ENCODE measurements at places on chromosomes 2 and 18. TPM values are rescaled to one million over a fixed set of nuclear protein-coding genes. Genes with fewer than 3 reads are reported as not detected.

The TMEM182 gene
- 20.2 TPM for total RNA-seq

The DSG1 gene
- total RNA-seq, result 26.5 TPM

The GRB14 gene
- total RNA-seq, result 0.48 TPM

The SCN3A gene
- 11.8 TPM for total RNA-seq

The CXCR2 gene
- 1.7 TPM for total RNA-seq

The UGT1A8 gene
- 6.5 TPM for total RNA-seq

The HJURP gene
- 3.9 TPM for total RNA-seq

The LBX2 gene
- not detected for total RNA-seq

The RBM44 gene
- total RNA-seq, result 2.4 TPM

The LRRC30 gene
- total RNA-seq, result 3.4 TPM

The TGFA gene
- 5.8 TPM for total RNA-seq

The ZNF521 gene
- total RNA-seq, result 50.6 TPM

The MTA3 gene
- 23.8 TPM for total RNA-seq

The AUP1 gene
- 41.9 TPM for total RNA-seq

The GNLY gene
- 2.2 TPM for total RNA-seq

The HSBP1L1 gene
- total RNA-seq, result 9.4 TPM

The STON1 gene
- 164 TPM for total RNA-seq

DNA sequence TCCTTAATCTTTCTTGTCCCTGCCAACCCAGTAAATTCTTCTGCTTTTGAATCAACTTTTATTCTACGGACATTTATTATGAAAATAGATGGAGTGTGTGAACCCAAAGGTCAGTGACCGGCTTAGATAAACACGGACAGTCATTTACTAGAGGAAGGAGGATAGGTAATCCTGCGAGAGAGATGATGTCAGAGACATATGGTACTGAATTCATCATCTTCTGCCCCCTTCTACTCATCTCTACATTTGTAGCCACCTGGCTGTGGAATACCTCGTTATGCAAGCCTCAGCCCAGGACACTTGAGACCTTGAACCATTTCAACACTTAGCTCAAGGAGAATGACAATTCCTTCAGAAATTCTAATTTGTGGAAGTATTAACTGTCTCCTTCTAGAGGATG lies 443.6 kb downstream of the TDRD15 start:
- DNase-seq, result no peak

GRCh38 chr2:168789776-168790175 lies 12.7 kb upstream of the NOSTRIN start:
- peak; percentile 63 for DNase-seq

GRCh38 chr18:5475267-5475666 lies 68.5 kb downstream of the EPB41L3 start:
- DNase-seq, result peak; percentile 25

GRCh38 chr2:64888591-64889309 lies 100.4 kb upstream of the SLC1A4 start:
- DNase-seq, result no peak

GRCh38 chr18:61870151-61870550 lies 22.7 kb downstream of the RNF152 start:
- peak; percentile 30 for DNase-seq

DNA sequence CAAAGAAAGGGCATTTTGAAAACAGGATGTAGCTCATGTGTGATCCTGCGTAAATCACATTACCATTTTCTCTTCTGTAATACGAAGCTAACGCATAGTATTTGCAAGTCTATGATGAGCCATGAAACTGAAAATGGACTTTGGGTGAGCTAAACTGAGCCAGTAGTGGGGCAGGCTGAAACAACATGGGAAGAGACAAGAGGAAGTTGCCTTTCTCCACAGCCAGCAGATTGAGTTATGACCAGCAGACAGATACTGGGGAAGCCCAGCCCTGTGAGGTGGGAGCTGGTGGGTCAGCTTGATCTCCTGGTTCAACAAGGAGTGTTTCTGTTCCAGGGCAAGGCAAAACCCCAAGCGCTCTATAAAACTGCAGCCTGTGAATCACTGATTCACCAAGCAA lies 11.8 kb downstream of the CYRIA start:
- no peak for DNase-seq

DNA sequence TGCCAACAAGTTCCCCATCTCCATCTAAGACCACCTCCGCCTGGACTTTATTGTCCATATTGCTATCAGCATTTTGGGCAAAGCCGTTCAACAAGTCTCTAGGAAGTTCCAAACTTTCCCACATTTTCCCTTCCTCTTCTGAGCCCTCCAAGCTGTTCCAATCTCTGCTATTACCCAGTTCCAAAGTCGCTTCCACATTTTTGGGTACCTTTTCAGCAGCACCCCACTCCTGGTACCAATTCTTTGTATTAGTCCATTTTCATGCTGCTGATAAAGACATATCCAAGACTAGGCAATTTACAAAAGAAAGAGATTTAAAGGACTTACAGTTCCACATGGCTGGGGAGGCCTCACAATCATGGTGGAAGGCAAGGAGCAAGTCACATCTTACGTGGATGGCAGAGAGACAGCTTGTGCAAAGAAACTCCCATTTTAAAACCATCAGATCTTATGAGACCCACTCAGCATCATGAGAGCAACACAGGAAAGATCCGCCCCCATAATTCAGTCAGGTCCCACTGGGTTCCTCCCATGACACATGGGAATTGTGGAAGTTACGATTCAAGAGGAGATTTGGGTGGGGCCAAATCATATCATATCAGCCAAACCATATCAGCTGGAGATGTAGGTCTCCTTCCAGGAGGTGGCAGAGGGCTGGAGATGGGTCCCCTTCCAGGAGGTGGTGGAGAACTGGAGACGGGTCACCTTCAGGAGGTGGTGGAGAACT lies 19.8 kb upstream of the TXNDC2 start:
- DNase-seq, result no peak

DNA sequence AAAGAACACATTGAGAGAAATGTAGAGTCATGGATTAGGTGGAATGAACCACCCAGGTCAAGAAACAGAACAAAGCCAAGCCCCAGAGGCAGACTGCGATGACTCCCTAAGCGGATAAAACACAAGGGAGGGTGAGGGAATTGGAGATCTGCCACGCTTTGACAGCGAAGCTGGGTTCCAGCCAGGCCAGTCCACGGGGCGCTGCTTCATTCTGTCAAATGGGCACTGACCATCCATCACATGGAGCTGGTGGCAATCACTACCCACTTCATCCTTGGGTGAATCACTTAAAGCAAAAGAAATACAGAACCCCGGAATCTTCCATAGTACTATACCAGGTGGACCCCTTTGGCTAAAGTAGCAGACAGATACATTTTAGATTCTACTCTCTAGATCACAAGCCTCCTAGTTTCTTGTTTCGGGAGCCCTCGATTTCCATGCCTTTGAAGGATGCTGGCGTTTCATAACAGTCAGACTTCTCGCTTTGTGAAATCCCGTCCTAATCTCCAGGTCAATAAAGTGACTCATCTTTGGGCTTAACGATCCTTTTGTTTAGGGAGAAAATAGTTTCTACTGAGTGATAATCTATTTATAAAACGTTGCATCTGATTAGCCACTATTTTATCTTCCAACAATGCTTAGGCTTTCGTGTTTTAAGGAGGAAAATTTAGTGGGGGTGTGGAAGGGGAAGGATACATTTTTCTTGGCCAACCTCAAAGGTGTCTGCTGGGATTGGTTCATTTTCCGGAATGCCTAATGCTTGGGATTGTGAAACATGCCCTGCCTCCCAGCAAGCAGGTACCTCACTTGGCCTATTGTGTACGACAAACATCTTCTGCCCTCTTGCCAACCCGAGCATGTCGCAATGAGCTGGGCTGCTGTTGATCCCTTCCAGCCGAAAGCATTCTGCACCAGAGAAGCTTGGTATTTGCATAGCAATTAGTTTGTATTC lies 44.1 kb upstream of the HDAC4 start:
- DNase-seq, result peak; percentile 30

GRCh38 chr2:226791056-226791486 lies 8.5 kb downstream of the IRS1 start:
- peak; percentile 78 for DNase-seq

- DNase-seq, result no peak
These were observed 85.1 kb downstream of the CCDC85A start for GRCh38 chr2:56268856-56269255.

DNA sequence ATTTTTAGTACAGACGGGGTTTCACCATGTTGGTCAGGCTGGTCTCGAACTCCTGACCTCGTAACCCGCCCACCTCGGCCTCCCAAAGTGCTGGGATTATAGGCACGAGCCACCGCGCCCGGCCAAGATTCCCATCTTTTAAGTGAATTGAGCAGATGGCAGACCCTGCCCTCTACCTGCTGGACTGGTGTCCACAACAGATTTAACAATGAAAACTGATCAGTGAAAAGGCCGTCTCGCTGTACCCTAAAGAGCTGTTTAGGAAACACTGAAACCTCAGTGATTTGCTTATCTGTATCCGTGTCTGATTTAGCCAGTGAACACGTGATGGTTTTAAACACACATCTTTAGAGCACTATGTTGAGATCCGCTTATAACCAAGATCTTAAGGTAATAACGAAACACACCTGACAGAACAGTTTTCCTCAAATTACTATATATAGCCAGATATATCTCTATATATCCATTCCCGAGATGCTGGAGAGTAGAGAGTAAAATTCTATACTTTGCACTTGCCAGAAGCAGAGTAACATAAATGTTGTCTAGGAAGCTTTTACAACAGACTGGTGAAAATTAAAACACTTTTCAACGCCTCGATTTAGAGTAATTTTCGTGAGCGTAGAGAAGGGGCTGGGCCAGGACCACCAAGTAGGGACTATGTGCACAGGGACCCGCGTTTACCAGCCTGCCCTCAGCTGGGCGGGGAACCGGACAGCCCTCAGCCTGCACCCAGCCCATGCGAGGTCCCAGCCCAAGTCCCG lies 594 bp downstream of the FAM161A start:
- DNase-seq, result peak; percentile 18

GRCh38 chr2:232349546-232349945 lies 29.0 kb upstream of the ALPP start:
- DNase-seq, result no peak

DNA sequence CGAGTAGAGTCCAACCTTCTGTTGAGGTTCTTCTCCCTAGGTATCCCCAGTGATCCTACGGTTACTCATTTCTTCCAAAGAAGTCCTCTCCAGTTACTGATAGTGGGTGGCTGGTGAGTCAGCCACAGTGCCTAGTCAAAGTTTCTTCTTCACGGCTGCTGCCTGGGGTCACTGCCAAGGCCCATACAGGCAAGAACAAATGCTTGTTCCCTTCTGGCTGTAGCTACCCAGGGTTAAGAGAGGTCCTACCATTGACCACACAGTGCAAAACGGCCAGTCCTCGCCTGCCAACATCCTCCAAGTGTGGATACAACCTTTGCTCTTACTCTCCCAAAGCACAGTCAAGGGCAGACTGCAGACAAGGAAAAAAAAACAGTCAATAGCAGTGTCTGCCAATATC lies 2.9 kb upstream of the PTPN4 start:
- DNase-seq, result no peak

GRCh38 chr2:85307527-85307897 lies 20.3 kb downstream of the TGOLN2 start:
- DNase-seq, result no peak

GRCh38 chr2:227536445-227536844 lies 62.2 kb upstream of the SCYGR2 start:
- peak; percentile 24 for DNase-seq

DNA sequence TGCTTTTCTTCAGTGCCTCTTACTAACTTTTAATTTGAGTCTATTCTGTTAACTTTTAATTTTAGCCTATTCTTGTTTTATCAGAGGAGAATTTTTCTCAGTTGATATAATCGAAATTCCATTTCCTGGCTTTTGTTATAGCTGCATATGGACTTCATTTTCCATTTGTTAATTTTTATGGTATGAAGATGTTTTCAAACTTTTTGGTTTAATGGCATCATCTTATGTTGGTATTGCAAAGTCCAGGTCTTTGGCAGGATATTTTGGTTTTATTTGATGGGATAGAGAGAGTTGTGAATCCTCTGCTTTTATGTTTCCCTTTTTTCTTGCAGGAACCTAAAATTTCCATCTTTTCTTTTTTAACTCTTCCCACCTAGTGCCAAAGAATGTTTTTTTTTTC lies 70.9 kb upstream of the RAPGEF4 start:
- DNase-seq, result no peak

GRCh38 chr2:191907091-191907490 lies 60.2 kb upstream of the CAVIN2 start:
- DNase-seq, result no peak

DNA sequence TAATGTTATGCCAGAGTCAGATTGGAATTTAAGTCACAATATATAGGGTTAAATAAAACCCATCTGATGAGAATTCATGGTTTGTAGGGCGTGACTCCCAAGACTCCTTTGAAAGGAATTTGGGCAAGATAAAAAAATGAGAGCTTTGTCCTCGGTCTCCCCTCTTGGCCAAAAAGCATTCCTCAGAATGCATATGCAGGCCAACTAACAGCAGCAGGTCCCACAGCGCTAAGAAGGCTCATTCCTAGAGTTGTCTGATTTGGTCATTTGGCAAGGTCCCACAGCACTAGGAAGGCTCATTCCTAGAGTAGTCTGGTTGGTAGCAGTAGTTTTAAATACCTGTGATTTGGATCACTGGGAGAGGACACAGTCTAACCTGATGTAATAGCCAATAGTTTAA lies 106.3 kb upstream of the B3GNT2 start:
- no peak for DNase-seq

GRCh38 chr18:12066910-12067511 lies 26.6 kb upstream of the ANKRD62 start:
- no peak for DNase-seq

DNA sequence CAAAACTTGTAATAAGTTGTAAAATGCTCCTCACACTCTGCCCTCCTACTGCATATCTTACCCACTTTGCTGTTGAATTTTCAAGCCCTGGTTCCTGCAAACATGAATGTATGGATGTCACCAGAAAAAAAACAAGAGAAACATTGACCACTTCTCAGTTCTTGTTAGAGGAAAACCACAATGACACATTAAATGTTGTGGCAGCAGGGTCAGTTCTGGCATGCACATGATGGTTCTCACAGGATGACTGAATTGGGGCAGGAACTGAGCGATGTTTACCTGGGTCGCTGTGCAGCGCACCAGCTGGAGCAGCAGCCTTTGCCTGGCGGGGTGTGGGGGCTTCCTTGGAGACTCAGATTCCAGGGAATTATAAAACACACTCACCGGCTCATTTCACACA lies 14.0 kb upstream of the PRKCE start:
- no peak for DNase-seq

GRCh38 chr2:234951664-234952269 lies at the start of gene SH3BP4:
SH3BP4 (plus strand) TSS chr2:234952017; CDS start chr2:235035003, 82,986 bp downstream.
- DNase-seq, result peak; percentile 75

All from umbilical cord (tissue), 2 donors.